ENCODE measurements at places on chromosomes 1 and 21.

DNA sequence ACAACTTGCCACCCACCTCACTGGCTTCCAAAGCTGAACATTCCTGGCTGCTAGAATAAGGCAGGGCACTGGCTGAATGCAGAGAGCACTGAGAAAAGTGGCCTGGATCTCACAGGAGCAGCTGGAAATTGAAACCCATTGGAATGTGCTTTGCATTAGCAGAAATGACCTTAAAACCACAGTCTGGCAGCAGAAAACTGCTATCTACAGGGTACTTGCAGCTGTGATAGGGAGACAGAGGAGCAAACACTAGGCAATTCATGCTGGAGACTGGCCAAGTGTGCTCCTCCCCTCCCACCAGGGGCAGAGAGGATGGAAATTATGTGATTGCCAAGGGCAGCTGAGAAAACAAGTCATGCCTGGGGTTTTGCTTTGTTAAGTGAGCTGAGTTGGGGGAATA lies 47.2 kb downstream of the HSD3B1 start:
- DNase-seq, result no peak

DNA sequence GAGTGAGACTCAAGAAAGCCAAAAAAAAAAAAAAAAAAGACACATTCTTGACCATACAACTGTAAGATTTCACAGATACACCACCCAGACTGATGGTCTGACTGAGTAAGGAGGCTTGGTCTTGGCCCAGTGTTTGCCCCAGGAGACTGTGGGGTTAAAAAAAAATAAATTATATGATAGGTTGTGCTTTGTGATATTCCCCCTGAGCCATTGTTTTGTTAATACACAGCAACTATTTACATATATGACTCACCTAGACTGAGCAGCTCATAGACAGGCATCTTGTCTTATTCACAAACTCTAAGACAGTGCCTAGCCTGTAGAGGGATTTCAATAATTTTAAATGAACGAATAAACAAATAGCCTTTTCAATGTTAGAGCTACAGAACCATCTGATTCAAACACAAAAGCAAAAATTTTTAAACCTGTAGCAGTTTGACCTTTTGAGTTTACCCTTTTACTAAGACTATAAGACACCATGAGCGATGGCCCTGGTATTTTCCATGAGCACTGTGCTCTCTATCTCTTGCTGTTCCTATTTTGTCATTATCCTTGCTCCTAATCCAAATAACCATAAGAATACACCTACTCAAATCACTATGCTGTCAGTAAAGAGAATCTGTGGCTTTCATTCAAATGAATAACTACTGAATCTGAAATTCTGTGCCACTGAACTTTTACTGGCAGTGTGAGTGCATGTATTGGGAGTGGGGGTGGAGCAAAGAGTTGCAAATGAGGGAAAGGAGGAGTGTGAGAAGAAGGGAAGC lies 199.4 kb upstream of the PTBP2 start:
- no peak for DNase-seq

GRCh38 chr1:17419626-17420328 lies 19.7 kb downstream of the RCC2 start:
- peak; percentile 72 for DNase-seq

DNA sequence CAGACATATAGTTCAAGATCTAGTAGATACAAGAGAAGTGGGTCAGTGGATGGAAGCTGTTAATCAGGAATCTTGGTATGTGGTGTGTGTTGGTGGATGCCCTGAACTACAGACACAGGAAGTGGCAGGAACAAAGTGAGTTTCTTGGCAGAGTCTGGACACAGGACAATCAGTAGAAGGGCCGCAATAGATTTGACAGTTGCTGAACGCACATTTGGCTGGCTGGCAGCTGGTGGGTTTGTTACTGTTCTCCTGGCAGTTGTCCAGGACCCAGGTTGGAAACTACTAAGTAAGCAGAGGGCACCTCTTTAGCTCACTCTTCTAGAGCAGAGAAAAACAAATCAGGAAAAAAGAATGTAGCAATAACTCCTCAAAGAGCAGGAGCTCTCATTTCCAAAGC lies 13.2 kb downstream of the KRTAP26-1 start:
- no peak for DNase-seq

GRCh38 chr1:36484099-36484498 lies 1.4 kb upstream of the CSF3R start:
- no peak for DNase-seq

- no peak for DNase-seq
Measured at GRCh38 chr21:41897047-41897669, 18.0 kb upstream of the PRDM15 start.

Data from effector memory CD8-positive, alpha-beta T cell (primary cell).